ENCODE measurements at places on chromosomes 4 and X. TPM values are rescaled to one million over a fixed set of nuclear protein-coding genes. Genes with fewer than 3 reads are reported as not detected.

The ABCG2 gene
- total RNA-seq = 0.81 TPM

GRCh38 chrX:103656617-103657016 lies 27.8 kb downstream of the TCEAL1 start:
- no peak for DNase-seq

DNA sequence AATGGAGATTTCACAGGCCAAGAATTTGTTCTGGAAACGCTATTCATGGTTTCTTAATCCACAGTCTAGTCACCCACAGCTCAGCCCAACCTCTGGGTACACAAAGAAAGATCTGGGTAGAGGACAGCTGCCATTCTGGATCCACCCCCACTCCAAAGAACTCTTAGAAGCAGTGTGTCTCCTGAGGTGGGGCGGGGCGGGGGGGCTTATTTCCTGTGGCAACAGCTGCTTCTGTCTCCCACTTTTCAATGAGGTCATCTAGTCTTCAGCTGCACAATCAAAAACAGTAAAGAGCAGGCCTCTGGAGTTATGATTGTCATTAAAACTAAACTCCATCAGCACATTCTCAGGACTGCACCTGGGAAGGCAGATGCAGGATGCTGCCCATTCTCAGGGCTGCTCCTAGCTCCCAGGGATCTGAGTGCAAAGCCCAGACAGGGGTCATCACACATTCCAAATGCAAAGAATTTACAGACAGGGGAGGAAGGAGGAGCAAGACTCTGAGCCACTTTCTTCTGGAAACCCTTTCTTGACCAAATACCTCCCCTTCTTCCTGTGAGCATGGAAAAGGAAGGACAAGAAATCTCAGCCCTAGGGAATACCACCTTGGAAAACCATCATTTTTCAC lies 207.3 kb downstream of the HS6ST2 start:
- no peak for DNase-seq

- DNase-seq = no peak
These were observed 33.9 kb downstream of the ANK2 start for GRCh38 chr4:113083346-113083745.

DNA sequence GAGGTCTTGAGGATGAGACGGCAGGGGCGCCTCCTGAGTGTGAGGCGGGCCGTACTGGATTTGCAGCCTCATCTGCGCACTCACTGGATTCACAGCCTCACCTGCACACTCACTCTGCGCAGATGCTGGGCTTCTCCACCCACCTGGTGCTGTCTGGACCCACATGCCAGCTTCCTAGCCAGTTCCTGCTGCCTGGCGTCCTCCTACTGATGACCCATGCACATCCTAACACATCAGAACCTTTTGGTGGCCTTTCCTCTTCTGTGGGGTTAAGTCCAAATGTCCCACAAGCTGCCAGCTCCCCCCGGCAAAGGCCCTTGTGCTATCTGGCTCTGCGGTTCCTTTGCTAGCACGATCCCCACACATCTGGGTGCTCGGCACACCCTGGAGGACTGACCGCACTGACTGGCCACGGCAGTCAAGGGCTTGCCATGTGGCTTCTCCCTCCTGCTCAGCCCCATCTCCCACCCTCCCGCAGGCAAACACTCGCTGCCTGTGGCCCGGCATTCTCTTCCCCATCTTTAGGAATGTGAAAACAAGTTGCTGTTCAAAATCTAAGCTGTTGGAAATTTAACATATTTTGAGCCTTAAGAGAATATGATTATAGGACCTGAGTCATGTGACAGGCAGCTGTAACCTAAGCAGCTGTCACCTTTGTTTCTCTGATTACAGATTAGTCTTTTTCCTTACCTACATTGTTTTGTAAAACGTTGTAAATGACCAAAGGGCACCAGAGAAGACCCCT lies 39.4 kb upstream of the AFAP1 start:
- DNase-seq = no peak
